Ecto neural progenitor cell (in vitro differentiated cells): ENCODE measurements at places on chromosomes 12 and 14.

DNA sequence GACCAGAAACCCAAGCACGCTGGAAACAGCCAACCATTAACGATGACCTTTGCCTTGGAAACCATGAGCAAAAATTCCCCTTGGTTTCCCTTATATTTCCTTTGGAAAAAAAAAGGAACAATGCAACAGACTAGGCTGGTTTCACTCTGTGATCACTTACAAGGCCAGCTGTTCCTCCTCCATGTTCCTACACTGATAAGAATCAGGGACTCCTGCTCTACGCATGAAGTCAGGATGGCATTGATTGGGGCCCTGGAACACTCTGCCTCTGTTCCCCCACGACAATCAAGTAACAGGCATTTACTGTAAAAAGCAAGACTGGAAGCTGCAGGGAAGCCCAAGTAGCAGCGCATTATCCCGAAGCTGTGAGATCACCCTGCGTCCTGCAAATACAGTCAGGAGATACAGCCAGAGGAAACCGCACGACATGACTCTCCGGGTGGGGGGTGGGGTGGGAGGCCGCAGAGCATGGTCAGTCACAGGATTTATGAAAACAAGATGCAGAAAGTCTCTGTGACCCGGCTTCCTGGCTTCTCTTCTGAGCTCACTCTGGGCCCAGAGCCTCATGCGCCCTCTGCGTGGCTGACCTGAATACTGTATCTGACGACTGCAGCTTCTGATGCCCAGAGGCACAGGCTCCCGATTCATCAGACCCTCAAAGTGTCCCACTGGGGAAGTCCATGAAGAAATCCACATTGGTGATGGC is 31.1 kb downstream of the SSH1 start:
- DNase-seq: no peak

GRCh38 chr12:53969588-53970259 is 3.2 kb upstream of the HOXC11 start:
- DNase-seq: no peak

GRCh38 chr12:94248582-94248981 is 100.2 kb downstream of the PLXNC1 start:
- DNase-seq: no peak

GRCh38 chr12:103130564-103130963 is 173.1 kb downstream of the ASCL1 start:
- DNase-seq: no peak

GRCh38 chr14:37034410-37035285 is 137.8 kb downstream of the SLC25A21 start:
- no peak for DNase-seq

GRCh38 chr14:89889626-89890025 is 64.9 kb downstream of the EFCAB11 start:
- DNase-seq: no peak

- no peak for DNase-seq
Measured at GRCh38 chr12:65300679-65301349, 22.3 kb downstream of the MSRB3 start.

GRCh38 chr12:121579190-121579791 is 1.5 kb downstream of the KDM2B start:
- DNase-seq: peak; percentile 70

- DNase-seq: no peak
Measured at GRCh38 chr12:57940915-57941164, 527 bp upstream of the ATP23 start.

GRCh38 chr12:123602651-123603195 is 824 bp downstream of the DDX55 start:
- DNase-seq: no peak

DNA sequence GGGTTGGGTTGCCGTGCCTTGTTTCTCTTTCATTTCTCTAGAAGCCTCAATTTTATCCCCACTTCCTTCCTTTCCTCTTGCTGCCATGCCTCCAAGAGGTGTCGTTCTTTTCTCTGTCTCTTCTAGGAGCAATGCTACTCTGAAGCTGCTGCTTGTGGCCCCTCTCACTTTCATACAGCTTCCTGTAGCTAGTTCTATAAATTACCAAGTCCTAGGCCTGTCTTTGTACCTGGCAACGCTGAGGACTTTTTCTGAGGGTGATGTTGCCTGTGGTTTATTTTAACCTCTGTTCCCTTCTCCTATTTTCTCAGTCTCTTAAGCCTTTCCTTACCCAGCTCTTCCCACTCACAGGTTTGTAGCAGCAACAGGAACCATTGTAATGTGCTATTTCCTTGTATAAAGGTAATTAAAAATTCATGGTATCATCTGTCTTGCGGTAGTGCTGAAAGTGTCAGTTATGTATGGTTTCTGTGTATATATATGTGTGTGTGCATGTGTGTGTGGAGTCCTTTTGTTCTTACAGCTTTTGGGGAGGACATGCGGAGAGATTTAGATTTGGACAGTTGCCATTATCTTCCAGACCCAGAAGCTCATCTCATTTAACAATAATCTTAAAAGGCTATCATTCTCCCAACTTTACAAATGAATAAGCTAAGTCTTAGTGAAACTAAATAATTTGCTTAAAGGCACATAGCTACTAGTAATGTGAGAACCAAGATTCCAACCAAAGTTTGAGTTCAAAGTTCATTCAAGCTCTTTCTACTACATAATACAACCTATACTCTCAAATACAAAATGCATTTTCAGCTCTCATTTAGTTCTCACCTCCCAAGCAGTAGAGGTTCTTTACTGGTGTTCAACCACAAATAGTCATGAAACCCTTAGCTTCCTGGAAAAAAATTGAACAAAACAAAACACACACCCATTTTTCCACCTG is 43.8 kb downstream of the DDHD1 start:
- DNase-seq: no peak

GRCh38 chr12:3187846-3188770 is 110.9 kb downstream of the TSPAN9 start:
- no peak for DNase-seq
